ENCODE measurements at places on chromosomes 13 and 19. TPM values are rescaled to one million over a fixed set of nuclear protein-coding genes. Genes with fewer than 3 reads are reported as not detected.
A peak's percentile ranks its signal among the peaks of the same experiment; 100 is the strongest.

- no peak overlapping the region for H3K4me3 ChIP-seq
- H3K27me3 ChIP-seq, result no peaks in the 10 kb centered on the region
- no peak overlapping the region for H3K27ac ChIP-seq
- no peaks in the 10 kb centered on the region for H3K36me3 ChIP-seq
Measured at GRCh38 chr19:32309711-32310390, 35.6 kb upstream of the ZNF507 start.

GRCh38 chr19:27660428-27660827 is 1552.5 kb downstream of the UQCRFS1 start:
- no peaks in the 10 kb centered on the region for H3K27me3 ChIP-seq
- no peak for DNase-seq
- no peaks in the 10 kb centered on the region for H3K36me3 ChIP-seq
- no peaks in the 10 kb centered on the region for H3K4me1 ChIP-seq
- H3K27ac ChIP-seq, result no peak overlapping the region
- H3K4me3 ChIP-seq, result no peak overlapping the region

DNA sequence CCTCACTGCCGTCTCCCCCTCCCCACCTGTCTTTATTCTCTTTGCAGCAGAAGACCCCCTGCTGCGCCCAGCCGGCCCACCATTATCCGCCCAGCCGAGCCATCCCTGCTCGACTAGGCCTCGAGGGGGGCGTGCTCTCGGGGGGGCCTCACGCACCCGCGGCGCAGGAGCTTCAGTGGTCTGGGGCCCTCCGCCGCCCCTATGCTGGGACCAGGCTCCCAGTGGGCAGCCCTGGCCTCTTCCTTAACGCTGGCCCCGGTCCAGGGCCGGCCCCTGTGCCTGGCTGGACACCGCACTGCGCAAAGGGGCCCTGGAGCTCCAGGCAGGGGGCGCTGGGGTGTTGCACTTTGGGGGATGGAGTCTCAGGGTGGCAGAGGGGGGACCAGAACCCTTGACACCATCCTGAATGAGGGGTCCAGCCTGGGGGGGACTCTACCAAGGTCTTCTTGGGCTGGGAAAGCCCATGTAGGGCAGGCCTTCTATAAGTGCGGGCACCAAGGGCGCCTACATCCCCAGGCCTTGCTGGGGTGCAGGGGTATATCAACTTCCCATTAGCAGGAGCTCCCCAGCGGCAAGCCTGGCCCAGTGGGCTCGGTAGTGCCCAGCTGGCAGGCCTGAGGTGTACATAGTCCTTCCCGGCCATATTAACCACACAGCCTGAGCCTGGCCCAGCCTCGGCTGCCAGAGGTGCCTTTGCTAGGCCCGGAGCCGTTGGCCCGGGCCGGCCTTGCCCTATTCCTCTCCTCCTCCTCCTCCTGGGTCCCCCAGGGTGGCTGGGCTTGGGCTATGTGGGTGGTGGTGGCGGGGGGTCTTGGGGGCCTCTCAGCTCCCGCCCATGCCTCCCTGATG is 4.9 kb downstream of the TMED1 start:
- H3K36me3 ChIP-seq, result no peaks in the 10 kb centered on the region
- H3K27ac ChIP-seq, result peak overlapping the region; percentile 58
- no peak for DNase-seq
- H3K4me1 ChIP-seq, result no peaks in the 10 kb centered on the region
- H3K27me3 ChIP-seq, result no peaks in the 10 kb centered on the region

DNA sequence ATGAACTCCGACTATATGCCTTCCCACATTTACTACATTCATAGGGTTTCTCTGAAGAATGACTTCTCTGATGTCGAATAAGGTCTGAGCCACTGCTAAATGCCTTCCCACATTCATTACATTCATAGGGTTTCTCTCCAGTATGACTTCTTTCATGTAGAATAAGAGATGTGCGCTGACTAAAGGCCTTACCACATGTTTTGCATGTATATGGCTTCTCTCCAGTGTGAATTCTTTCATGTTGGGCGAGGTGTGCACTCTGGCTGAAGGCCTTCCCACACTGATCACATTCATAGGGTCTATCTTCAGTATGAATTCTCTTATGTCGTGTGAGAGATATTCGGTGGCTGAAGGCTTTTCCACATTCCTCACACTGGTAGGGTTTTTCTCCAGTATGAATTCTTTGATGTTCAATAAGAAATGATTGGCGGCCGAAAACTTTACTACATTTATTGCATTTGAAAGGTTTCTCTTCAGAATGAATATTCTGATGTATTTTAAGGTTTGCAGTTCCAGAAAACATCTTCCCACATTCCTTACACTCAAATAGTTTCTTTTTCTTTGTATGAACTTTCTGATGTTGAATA is 35.8 kb downstream of the ZNF667 start:
- no peaks in the 10 kb centered on the region for H3K27me3 ChIP-seq
- H3K4me3 ChIP-seq, result no peak overlapping the region
- H3K27ac ChIP-seq, result no peak overlapping the region

GRCh38 chr13:77860507-77860981 is 58.1 kb downstream of the EDNRB start:
- peaks cover 45% of the 10 kb centered on the region for H3K4me1 ChIP-seq
- no peak overlapping the region for H3K4me3 ChIP-seq
- no peaks in the 10 kb centered on the region for H3K36me3 ChIP-seq
- no peak for DNase-seq
- H3K27ac ChIP-seq, result no peak overlapping the region

- no peaks in the 10 kb centered on the region for H3K27me3 ChIP-seq
- no peak overlapping the region for H3K4me3 ChIP-seq
- peak; percentile 65 for DNase-seq
- H3K27ac ChIP-seq, result no peak overlapping the region
- H3K4me1 ChIP-seq, result no peaks in the 10 kb centered on the region
Measured at GRCh38 chr13:90968166-90968904, 379.2 kb upstream of the MIR17HG start.

DNA sequence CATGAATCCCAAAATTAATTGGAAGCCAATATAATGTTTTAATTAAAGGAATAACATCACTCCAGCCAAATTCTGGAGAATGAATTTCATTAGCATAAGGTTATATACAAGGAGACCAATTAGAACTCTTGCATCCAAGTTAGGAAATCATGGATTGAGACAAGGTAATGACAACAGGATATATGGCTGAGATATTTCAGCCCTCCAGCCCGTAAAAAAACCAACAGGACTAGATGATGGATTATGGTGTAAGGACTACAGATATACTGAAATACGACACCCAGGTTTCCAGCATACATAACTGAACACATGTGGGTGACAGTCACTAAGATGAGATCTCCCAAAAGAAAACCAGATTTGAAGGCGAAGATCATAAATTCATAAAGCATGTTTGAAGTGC is 56.5 kb downstream of the TSC22D1 start:
- DNase-seq, result no peak
- no peaks in the 10 kb centered on the region for H3K36me3 ChIP-seq
- no peak overlapping the region for H3K27ac ChIP-seq
- H3K27me3 ChIP-seq, result no peaks in the 10 kb centered on the region

DNA sequence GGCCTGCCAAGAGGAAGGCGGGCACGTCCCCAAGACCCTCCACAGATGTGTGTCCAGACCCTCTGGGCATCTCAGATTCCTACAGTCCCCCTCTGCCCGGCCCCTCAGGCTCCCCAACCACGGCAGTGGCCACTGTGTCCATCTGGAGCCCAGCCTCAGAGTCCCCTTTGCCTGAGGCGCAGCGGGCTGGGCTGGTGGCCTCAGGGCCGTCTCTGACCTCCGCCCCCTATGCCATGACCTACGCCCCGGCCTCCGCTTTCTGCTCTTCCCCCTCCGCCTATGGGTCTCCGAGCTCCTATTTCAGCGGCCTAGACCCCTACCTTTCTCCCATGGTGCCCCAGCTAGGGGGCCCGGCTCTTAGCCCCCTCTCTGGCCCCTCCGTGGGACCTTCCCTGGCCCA is 17.7 kb downstream of the CRX start:
- H3K27me3 ChIP-seq, result no peaks in the 10 kb centered on the region
- DNase-seq, result peak; percentile 28
- peaks cover 18% of the 10 kb centered on the region for H3K4me1 ChIP-seq

DNA sequence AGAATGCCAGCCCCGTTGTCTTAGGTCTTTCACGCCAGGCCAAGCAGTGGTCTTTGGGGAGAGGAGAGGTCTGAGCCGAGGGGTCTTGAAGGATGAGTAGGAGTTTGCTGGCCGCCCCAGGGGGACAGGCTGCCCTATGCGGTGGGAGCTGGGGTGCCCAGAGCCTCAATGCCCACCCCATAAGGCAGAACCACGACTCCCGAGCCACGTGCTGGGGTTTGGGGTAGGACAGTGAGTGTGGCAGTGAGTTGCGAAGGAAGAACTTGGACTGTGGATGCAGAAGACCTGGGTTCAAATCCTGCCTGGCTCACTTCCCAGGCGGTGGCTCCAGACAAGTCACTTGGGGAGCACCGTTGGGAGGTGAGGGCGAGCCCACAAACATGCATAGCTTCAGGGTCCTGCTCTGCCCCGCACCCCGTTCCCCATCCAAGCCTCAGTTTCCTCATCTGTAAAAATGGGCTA is 5.5 kb downstream of the RAB11B start:
- no peak for DNase-seq
- H3K27ac ChIP-seq, result no peak overlapping the region
- H3K27me3 ChIP-seq, result no peaks in the 10 kb centered on the region

DNA sequence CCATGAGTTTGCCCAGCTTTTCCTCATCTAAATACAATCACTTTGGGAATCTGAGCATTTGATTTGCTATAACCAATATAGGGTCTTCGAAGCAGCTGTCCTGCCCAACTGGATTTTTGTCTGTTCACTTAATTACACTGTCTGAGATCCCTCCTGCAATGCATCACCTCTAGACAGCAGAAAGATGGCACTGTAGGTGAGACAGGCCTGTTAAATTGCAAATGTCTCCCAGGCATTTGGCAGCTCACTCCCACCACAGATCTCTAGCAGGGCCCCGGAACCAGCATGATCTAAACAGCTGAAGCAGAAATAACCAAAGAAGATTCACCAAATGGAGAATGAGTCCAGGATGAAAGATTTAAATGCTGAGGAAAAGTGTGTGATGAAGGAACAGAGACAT is 41.9 kb upstream of the SERPINE3 start:
- no peaks in the 10 kb centered on the region for H3K36me3 ChIP-seq
- no peak for DNase-seq

DNA sequence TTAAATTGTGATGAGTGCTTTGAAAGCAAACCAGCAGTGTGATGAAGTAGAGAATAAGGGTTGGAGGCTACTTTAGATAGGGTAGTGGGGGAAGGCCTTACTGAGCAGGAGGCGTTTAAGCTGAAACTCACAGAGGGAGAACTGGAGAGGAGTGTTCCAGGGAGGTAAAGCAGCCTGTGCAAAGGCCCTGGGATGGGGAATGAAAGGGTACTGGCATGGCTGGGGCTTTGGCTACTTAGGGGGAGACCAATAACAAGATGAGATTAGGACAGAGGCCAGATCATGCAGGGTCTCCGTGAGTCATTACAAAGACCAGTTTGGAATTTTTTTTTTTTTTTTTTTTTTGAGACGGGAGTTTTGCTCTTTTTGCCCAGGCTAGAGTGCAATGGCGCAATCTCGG is 1.1 kb downstream of the PPP5C start:
- H3K4me1 ChIP-seq, result peaks cover 6% of the 10 kb centered on the region
- peak overlapping the region; percentile 91 for H3K4me3 ChIP-seq
- H3K36me3 ChIP-seq, result no peaks in the 10 kb centered on the region

GRCh38 chr19:31502536-31503170 is 153.4 kb upstream of the TSHZ3 start:
- H3K4me3 ChIP-seq, result no peak overlapping the region
- no peak overlapping the region for H3K27ac ChIP-seq
- no peaks in the 10 kb centered on the region for H3K36me3 ChIP-seq
- H3K4me1 ChIP-seq, result no peaks in the 10 kb centered on the region

DNA sequence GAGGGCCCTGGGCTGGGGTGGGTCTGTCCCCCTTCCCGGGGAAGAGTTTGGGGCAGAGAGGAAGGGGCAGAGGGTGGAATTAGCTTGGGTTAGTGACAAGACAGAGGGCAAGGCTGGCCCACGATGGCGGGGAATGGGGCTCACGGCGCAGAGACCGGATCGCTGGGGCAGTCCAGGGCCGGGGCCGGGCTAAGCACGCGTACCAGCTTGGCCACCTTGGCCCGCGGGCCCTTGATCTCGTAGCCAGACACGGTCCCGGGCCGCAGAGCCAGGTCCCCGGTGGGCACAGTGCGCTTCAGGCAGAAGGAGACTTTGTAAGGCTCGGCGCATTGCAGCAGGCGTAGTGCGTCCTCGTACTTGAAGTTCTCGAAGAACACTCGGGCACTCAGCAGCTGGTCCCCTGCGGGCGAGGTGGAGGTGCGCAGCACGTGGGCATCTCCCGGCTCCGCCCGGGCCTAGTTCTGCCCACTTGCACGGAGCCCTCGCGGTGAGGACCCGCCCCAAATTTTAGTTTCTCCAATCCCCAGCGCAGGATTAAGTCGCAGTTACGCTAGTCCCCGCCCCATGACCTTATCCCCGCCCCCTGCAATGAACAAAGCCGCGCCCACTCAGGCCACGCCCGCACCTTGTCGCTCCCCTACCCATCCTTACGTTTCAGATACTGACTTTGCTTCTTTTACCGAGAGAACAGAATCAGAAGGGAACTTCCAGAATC is 8.6 kb upstream of the HIPK4 start:
- no peaks in the 10 kb centered on the region for H3K36me3 ChIP-seq
- no peak overlapping the region for H3K4me3 ChIP-seq
- peaks cover 21% of the 10 kb centered on the region for H3K27me3 ChIP-seq
- no peak overlapping the region for H3K27ac ChIP-seq

GRCh38 chr19:29690842-29691241 is 24.2 kb downstream of the C19orf12 start:
- no peaks in the 10 kb centered on the region for H3K4me1 ChIP-seq
- H3K27ac ChIP-seq, result no peak overlapping the region
- no peaks in the 10 kb centered on the region for H3K27me3 ChIP-seq
- DNase-seq, result peak; percentile 37

DNA sequence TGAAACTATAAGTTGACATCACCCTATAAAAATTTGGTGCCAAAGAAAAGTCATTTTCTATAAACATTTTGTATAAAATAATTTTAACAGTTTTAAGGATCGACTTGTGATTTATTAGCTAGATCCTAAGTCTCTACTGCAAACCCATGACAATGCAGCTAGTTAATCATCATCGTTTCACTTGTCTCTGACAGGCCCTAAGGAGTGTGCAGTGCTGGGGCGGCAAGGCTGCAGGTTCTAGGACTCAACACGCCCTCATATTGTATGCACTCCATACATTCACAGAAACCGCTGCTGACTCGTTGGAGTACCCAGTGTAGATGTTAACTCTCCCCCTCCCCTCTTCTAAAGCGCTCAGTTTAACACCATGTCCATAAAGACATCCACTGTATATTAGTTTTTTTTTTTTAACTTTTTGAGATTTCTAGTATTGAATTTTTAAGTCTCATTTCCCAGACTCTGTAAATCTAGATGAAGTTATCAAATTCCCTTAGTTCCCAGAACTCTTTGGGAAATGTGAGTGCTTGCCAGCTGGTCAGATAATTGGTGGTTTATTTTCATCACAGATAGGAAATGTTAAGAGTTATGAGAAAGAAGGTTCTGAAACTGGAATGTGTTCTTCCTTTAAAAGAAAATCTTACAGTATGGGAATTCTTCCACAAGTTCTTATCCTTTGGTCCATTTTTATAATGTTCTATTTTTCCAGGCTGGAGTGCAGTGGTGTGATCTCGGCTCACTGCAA is 162.8 kb upstream of the RNF113B start:
- H3K27ac ChIP-seq, result no peak overlapping the region
- H3K27me3 ChIP-seq, result no peaks in the 10 kb centered on the region
- H3K36me3 ChIP-seq, result no peaks in the 10 kb centered on the region

The OR7C1 gene
- total RNA-seq, result not detected

The ZNF563 gene
- 3.7 TPM for total RNA-seq

The PNKP gene
- total RNA-seq, result 72.4 TPM

The ZNF430 gene
- 11.7 TPM for total RNA-seq

The HIPK4 gene
- not detected for total RNA-seq

The SIGLEC5 gene
- not detected for total RNA-seq

The ADGRE3 gene
- total RNA-seq, result not detected

The RNF113B gene
- not detected for total RNA-seq

The C19orf81 gene
- 6.0 TPM for total RNA-seq

The TMPRSS9 gene
- not detected for total RNA-seq
